ENCODE measurements at places on chromosomes 6 and 20. TPM values are rescaled to one million over a fixed set of nuclear protein-coding genes. Genes with fewer than 3 reads are reported as not detected.

The GNRH2 gene
- total RNA-seq: 0.09 TPM

The AIG1 gene
- 26.0 TPM for total RNA-seq

The PMEPA1 gene
- total RNA-seq: 1.3 TPM

The BPIFB2 gene
- not detected for total RNA-seq

The RRAGD gene
- total RNA-seq: 0.14 TPM

The CHD6 gene
- total RNA-seq: 27.7 TPM

The GINS1 gene
- total RNA-seq: 1.4 TPM

The HLA-G gene
- total RNA-seq: 0.14 TPM

The PXT1 gene
- total RNA-seq: under 0.01 TPM

The ANGPT4 gene
- not detected for total RNA-seq

The MACROD2 gene
- total RNA-seq: 0.55 TPM

The ADTRP gene
- 3.5 TPM for total RNA-seq

The SPATA25 gene
- 1.9 TPM for total RNA-seq

The CUL7 gene
- 49.3 TPM for total RNA-seq

The TP53TG5 gene
- under 0.01 TPM for total RNA-seq

The INSM1 gene
- total RNA-seq: not detected

The SLC32A1 gene
- total RNA-seq: not detected

The BTN1A1 gene
- not detected for total RNA-seq

The CDH22 gene
- total RNA-seq: not detected

The UST gene
- total RNA-seq: 35.4 TPM

Data from smooth muscle cell of bladder (primary cell).